ENCODE measurements at places on chromosomes 13 and 19. TPM values are rescaled to one million over a fixed set of nuclear protein-coding genes. Genes with fewer than 3 reads are reported as not detected.

The C1QTNF9B gene
- not detected for total RNA-seq

The CEACAM5 gene
- 2.2 TPM for total RNA-seq

The IRS2 gene
- total RNA-seq: 18.2 TPM

The AZU1 gene
- total RNA-seq: not detected

The EFNB2 gene
- total RNA-seq: 2.5 TPM

The GNG8 gene
- not detected for total RNA-seq

The TMEM238 gene
- 9.0 TPM for total RNA-seq

The LRRC63 gene
- not detected for total RNA-seq

The LILRB2 gene
- not detected for total RNA-seq

The ZNF415 gene
- not detected for total RNA-seq

The KLC3 gene
- 0.74 TPM for total RNA-seq

The COG6 gene
- total RNA-seq: 12.6 TPM

The GRIK5 gene
- 0.57 TPM for total RNA-seq

The FOXO1 gene
- 4.3 TPM for total RNA-seq

The ZNF616 gene
- 0.82 TPM for total RNA-seq

Data from A549 treated with RU486 at 1 μM for 4 hours (cell line).